ENCODE measurements at places on chromosomes 16 and 17.
A peak's percentile ranks its signal among the peaks of the same experiment; 100 is the strongest.

DNA sequence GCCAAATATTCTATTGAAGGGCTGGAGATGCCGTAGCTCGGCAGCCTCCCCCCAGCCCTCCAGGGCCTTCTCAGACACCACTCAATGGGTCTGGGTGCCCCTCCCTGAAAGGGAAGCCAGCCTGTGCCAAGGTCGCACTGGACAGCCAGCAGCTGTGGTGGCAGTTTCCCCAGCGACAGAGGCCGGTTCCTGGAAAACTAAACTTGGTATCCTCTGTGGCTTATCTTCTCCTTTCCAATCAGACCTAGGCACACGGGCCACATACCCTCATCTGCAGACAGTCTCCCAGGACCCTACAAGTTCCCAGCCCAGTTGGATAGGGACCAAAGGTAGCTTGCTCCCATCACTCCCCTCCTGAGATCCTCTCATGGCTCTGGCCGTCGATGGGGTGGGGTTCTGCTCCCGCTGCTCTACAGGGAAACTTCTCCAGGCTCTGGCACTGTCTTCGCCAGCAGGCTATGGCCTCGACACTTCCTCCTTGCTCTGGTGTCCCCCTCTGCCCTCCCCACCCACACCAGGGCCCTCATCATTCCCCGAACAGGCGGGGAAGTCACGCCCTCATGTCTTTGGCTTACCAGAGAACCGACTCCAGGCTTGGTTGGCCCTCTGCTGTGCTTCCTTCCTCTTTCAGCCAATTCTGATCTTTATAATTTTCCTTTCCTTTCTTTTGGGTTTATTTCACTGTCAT lies 18.3 kb upstream of the IL21R start:
- DNase-seq = peak; percentile 0

DNA sequence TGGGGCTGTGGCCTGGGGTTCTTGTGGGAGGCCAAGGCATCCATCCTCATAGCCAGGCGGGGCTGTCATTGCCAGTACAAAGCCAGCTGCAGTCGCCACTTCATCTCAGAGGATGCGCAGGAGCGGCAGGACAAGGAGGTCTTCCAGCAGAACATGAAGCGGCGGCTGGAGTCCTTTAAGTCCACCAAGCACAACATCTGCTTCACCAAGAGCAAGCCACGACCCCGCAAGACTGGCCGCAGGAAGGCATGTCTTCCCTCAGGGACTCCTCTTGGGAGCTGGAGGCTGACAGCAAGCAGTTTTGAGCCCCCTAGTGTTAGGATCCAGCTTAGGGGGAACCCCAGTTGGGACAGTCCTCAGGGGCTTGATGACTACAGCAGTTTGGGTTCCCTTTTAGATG lies 15.1 kb upstream of the PLEKHG4 start:
- no peak for DNase-seq

DNA sequence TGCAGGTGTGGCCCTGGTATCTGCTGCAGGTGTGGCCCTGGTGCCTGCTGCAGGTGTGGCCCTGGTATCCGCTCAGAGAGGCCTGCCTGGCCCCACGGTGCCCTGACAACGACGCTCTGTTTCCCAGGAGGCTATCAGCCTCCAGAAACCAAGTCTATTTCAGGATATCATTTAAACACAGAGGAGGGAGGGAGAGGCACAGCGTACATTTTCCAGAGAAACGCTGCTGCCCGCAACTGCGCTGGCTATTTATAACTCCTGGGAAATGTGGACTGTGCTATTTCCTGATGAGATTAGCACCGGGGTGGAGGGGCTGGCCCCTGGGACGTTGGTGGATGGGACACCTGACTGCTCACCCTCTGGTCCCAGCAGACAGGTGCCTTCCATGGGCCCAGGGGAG lies 22.5 kb downstream of the TIMM22 start:
- no peak for DNase-seq

GRCh38 chr16:50126183-50126582 lies 26.9 kb upstream of the TENT4B start:
- no peak for DNase-seq

DNA sequence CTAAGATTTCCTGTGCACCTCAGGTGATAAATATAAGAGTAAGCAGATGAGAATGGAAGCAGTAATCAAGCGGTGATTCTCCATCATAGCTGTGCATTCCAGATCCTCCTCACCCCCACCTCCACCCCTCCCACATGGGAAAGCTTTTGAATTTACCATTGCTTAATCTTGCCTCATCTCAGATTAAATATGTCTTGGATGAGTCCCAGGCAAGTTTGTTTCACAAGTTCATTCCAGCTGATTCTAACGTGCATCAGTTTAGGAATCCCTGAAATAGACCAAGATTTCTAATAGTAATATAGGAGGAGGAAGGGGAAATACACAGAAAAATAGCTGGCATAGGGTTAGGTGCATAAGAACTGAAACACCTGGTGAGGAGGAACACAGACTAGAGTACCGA lies 396.2 kb upstream of the KIF2B start:
- no peak for DNase-seq

DNA sequence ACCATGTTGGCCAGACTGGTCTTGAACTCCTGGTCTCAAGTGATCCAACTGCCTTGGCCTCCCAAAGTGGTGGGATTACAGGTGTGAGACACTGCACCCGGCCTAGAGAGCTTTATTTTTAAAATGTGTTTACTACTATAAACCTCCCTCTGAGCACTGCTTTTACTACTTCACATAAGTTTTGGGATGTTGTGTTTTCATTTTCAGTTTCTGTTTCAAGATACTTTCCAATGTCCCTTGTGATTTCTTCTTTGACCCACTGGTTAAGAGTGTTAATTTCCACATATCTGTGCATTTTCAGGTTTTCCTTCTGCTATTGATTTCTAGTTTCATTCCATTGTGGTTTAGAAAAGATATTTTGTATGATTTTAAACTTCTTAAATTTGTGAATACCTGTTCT lies 74.4 kb downstream of the NETO2 start:
- DNase-seq = no peak

- no peak for DNase-seq
These were observed 19.1 kb upstream of the ALDH3A2 start for GRCh38 chr17:19629449-19629848.

DNA sequence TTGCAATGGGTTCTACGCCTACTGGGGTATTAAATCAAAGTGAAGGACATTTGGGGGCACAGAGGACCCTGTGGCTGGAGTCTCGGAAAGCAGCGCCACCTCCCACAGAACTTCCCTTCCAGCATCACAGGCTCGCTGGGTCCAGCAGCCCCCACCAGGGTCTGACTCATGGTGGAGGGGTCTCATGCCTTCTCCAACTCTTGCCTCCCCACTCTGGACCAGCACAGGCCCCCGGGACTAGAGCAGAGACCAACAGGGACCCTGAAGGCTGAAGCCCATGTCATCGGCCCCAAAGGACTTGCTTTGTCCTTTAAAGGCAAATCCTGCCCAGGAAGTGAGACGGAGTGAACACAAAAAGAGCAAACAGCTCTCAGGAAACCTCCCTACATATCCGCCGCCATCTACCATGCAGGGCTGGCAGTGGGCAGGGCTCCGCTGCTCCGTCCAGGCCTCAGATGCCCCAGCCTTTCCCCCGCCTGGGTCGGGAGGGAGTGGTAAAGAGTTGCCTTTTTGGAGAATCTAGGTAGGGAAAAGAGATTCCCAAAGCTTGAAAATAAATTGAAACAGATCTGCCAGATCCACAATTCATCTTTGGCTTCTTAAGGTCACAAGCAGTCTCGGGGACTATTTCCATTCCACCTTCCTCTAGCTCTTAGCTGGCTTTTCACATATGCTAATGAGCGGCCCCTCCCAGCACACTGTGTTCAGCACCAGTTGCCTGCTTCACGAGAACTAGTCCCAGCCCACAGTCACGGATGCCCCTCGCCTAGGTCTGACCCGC lies 2.1 kb upstream of the GPRC5C start:
- no peak for DNase-seq

DNA sequence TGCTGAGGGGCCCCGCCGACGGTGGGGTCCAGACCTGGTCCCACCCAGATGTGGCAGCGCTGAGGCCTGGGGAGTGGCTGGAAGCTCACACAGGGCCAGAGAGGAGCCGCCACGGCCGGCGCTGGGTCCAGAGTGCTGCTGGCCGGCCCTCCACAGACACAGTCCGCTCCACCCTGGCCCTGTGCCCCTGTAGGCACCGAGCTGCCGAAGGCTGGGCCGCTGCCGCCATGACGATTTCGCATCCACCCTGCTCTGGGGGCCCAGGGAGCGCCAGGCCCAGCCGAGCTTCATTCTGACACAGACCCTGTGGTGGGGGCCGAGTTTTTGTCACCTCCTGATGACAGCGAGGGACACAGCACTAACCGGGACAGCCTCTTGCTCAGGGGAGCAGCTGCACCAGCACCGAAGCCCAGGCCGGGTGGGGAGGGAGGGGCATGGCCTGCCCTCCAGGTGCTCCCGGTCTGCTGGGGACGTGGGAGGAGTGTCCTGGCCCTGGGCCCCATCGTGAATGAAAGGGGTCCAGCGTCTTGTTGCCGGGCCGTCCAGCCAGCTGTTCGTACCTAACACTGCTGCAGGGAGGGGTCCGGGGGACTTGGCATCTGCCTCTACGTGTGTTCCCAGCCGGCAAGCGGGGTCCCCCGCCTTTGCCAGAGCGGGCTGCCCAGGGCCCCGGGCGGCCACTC lies 27.1 kb upstream of the SSTR5 start:
- DNase-seq = no peak
